ENCODE measurements at places on chromosomes 2 and 18. TPM values are rescaled to one million over a fixed set of nuclear protein-coding genes. Genes with fewer than 3 reads are reported as not detected.

INPP5D gene
- total RNA-seq: 28.8 TPM

TMEM163 gene
- 1.9 TPM for total RNA-seq

- no peak for DNase-seq
Measured at GRCh38 chr2:18047896-18048657, 169.6 kb downstream of the KCNS3 start.

GRCh38 chr2:177902395-177903163 is 170.0 kb downstream of the PDE11A start:
- no peak for DNase-seq

DNA sequence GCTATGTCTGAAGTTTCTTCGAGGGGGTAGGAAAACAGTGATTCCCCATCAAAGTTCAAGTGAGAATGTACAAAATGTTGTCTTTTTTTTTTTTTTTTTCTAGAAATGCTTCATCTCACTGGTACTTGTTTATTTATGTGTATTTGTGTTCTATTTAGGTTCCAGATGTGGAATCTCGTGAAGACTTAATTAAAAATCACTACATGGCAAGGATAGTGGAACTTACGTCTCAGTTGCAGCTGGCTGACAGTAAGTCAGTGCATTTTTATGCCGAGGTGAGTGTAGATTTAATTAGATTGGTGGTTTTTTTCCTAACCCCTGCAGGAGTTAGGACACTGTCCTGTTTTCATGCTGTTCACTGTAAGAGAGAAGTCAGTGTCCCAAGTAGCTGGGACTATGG is 22.8 kb upstream of the STON1 start:
- DNase-seq: no peak
